ENCODE measurements at places on chromosomes 3 and 15. TPM values are rescaled to one million over a fixed set of nuclear protein-coding genes. Genes with fewer than 3 reads are reported as not detected.

DNA sequence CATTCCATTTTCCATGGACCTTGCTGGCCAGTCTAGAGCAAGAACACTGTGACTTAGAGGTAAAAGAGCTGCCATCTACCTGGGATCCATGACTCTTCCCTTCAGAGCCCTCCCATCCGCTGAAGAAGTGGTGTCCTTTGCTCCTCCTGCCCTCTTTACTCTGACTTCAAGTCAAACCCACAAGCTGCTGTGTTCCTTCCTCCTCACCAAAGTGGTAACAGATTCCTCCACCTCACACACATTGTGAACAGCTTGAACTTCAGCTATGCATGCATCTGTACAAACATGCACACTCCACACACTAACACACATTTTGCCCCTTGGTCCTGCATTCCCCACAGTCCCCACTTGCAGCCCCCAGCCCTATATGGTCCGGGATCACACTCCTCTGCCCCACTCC is 990 bp downstream of the IQCF5 start:
- no peaks in the 10 kb centered on the region for H3K36me3 ChIP-seq
- H3K27ac ChIP-seq: no peak overlapping the region
- H3K4me3 ChIP-seq: no peak overlapping the region

Gene EOGT
- total RNA-seq: 12.9 TPM

GRCh38 chr3:52892625-52893311 is 4.6 kb downstream of the STIMATE start:
- H3K36me3 ChIP-seq: peaks cover 26% of the 10 kb centered on the region
- H3K27me3 ChIP-seq: no peaks in the 10 kb centered on the region
- peak overlapping the region; percentile 92 for H3K27ac ChIP-seq
- H3K4me1 ChIP-seq: peaks cover 67% of the 10 kb centered on the region
- peak overlapping the region; percentile 81 for H3K4me3 ChIP-seq

DNA sequence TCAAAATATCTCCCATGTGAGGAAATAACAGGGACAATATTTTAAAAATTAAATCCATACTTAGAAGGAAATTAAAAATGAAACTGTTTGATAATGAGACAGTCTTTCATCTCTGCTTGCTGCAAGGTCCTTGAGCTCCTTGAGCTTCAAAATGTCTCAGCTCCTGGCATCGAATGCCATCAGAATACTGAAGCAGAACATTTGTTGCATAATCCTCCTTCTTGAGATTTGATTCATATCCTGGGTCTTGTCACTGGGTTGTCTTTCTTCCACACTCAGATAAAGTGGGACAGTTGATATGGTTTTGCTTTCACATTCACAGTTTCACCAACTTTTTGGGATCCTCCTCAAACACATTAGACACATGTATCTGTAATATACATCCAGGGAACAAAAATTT is 27.8 kb downstream of the COL8A1 start:
- no peak for DNase-seq
- H3K27ac ChIP-seq: no peak overlapping the region
- no peak overlapping the region for H3K4me3 ChIP-seq
- H3K27me3 ChIP-seq: peaks cover 4% of the 10 kb centered on the region
- no peaks in the 10 kb centered on the region for H3K4me1 ChIP-seq

Gene SETD2
- 41.5 TPM for total RNA-seq

GRCh38 chr15:70064441-70064840 is 33.3 kb downstream of the TLE3 start:
- H3K27me3 ChIP-seq: no peaks in the 10 kb centered on the region
- H3K27ac ChIP-seq: no peak overlapping the region
- H3K4me3 ChIP-seq: no peak overlapping the region
- peaks cover 51% of the 10 kb centered on the region for H3K36me3 ChIP-seq
- DNase-seq: no peak

Measured in activated CD4-positive, alpha-beta memory T cell treated with anti-CD3 and anti-CD28 coated beads, Interleukin-2, amount 10 ng/mL, durations not matched to agents 7 days and 5 days (primary cell).